ENCODE measurements at places on chromosomes 2 and 18.
A peak's percentile ranks its signal among the peaks of the same experiment; 100 is the strongest.

GRCh38 chr2:167212014-167212648, 323.9 kb downstream of the XIRP2 start:
- peak; percentile 50 for DNase-seq

GRCh38 chr2:237389831-237390230, 24.1 kb downstream of the COL6A3 start:
- DNase-seq, result no peak

GRCh38 chr2:61218817-61219170, 56.8 kb downstream of the C2orf74 start:
- no peak for DNase-seq

DNA sequence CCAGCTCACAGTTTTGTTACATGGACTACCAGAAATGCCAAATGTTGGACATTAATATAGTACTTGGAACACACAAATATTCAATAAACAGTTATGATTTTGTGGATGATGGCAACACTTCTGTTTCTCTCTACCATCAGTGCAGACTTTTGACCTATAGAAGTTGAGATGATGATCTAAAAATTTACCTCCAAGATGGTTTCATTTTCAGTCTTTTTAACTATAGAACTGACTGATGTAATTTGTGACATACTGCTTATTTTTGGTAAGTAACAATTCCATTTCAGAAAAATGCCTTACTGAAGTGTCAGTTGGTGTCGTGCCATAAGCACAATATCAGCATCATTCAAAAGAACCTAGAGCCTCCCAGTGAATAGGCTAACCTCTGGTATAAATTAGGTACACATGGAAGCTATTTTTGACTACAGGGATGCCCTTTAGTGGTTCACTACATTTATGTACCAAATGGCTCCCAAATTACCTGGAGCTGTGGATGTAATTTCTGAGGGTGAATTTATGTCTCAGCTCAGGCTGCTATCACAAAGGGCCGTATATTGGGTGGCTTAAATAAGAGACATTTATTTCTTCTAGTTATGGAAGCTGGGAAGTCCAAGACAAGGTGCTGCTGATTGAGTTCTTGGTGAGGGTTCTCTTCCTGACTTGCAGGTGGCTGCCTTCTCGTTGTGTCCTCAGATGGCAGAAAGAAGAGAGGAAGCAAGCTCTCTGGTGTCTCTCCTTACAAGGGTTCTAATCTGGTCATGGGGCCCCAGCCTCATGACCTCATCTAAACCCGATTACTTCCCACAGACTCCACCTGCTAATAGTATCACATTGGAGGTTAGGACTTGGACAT, 66.5 kb downstream of the ALPK2 start:
- no peak for DNase-seq

GRCh38 chr2:133780099-133780996, 212.1 kb upstream of the NCKAP5 start:
- DNase-seq, result peak; percentile 41

GRCh38 chr2:70199320-70199864, 8.6 kb upstream of the C2orf42 start:
- DNase-seq, result peak; percentile 40

- no peak for DNase-seq
Measured at GRCh38 chr2:200447139-200447855, 62.6 kb downstream of the KCTD18 start.

DNA sequence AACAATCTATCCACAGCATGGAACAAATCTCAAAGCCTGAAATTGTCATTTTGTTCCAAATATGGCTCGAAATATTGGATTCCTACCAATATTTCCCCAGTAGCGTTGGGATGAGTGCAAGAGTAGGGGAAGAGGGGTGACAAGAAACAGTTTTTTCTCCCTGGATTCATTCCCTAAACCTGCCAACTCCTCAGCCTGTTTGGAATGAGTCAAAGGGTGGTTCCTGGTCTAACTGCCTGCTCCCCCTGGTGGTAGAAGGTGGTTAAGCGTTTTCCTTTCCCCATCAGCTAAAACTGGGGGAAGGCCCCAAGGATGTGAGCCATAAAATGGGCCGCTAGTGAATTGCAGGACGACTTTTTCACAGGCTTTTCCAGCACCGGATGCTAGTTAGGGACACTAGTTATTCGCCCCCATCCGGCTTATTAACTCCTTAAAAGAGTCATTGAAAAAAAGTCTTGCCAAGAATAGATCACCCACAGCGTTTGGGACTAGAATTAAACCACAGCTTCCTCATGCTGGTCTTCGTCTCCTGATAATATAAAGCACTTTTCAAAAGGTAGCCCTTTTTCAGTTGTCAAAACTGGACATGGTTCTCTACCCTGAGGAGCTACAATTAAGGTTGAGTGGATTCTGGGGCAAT, 72.5 kb downstream of the DHRS9 start:
- DNase-seq, result peak; percentile 50

GRCh38 chr18:29307231-29307630, 1130.3 kb upstream of the CDH2 start:
- DNase-seq, result no peak

DNA sequence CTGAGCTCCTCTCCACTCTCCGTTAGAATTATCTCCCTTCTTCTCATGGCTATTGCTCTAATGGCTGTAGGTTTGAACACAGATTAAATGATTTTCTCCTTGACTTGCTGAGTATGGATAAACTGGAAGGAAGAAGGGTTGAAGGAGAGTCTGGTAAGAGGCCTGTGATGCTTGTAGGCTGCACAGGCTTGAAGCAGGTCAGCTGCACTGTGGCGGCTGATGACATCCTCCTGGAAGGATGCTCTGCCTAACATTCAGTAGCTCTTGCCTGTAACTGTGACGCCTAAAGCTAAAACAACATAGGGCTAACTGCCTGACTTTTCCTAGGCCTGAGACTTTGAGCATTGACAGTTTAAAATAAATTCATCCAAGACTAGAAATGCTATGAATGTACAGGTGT, 166.3 kb downstream of the MREG start:
- no peak for DNase-seq

GRCh38 chr2:238484522-238485452, 58.1 kb downstream of the ASB1 start:
- no peak for DNase-seq

DNA sequence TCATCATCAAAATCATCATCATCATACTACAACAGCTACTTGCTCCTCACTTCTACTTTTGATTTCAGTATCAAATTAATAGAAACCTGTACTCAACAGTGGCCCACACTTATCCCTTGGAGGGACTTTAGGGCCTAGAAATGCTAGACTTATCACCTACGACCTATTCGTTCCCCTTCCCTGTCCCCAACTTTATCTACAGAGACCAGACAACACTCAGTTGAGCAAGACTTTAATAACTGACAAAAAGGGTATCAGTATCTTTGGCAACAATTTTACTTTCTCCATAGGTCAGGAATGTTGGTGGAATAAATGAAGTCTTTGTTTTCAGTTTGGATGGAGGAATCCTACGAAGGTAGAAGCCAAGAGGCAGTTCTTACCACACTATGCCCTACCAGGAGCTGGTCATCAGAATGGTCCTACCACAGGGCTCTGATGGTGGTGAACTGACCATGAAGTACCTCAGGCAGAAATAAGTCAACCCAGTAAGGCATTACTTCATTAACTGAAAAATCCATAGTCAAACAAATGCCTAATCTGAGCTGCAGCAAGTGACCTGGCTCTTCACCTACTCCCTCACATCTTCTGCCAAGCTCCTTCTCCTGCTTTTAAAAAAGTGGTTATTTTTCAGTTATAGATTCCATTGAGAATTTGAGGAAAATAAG, 26.6 kb downstream of the MBD2 start:
- no peak for DNase-seq

- DNase-seq, result no peak
Measured at GRCh38 chr2:120869730-120870466, 134.2 kb downstream of the GLI2 start.

DNA sequence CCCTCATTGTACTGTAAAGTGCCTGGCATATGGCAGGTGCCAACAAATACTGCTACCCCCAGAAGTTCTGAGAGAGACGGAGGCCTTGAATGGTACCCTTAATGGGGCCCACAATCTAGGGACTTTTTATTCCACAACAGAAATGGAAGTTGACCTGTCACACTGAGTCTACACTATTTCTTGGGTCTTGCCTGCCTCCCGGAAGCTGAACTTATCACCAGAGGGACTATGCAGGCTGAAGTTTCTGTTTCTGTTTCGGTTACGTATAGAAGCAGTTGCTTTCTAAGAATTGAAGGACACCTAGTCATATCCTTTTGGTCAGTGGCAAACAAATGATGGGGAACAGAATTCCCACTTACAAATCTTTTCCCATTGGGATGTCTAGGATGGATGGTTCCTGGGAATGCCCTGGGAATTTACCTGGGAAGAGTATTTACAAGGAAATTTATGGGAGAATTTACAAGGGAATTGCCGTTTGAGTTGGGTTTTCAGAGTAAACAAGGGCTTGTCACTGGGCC, 74.2 kb downstream of the HS1BP3 start:
- peak; percentile 75 for DNase-seq

- no peak for DNase-seq
Measured at GRCh38 chr2:237306083-237306786, 107.7 kb downstream of the COL6A3 start.

GRCh38 chr2:4551691-4552474, 848.5 kb downstream of the DCDC2C start:
- no peak for DNase-seq

DNA sequence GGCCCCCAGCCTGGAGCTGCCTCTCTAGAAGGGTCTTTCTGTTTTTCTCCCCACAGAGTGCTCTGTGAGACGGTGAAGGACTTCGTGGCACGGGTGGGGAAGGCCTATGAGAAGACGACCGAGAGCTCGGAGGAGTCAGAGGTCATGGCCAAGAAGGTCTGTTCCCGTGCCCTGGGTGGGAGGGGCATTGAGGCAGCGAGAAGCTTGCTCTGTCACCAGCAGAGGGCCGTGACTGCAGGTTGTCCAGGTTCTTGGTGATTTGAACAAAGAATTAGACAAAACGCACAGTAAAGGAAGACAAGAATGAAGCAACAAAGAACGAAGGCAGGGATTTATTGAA, 93.9 kb downstream of the DGKD start:
- no peak for DNase-seq

GRCh38 chr18:48740851-48741485, 202.1 kb downstream of the CTIF start:
- no peak for DNase-seq

GRCh38 chr2:220212296-220213080, 585.1 kb downstream of the SLC4A3 start:
- no peak for DNase-seq

DNA sequence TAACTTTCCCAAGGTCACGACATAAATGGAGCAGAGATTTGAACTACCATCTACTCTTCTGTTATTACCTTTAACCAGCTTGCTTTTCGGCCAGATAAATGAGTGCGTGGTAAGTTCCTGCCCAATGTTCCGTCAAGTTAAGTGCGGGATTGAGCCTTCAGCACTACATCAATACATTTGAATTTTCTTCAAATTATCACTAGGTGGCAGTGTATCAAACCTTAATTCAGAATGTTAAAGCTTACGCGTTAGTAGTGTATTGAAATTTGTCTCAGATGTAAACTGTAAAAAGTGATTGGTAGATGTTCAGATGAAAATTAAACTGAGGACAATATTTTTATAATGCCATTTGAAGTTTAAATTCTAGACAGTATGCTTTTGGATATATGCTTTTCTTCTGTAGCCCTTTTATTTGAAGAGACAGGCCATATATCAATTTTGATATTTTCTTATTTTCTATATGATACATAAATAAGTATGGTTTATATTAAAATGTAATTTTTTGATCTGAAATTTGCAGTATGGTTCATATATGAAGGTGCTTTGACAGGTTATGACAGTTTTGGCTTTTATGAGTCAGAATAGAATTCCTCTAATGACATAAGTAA, 681.3 kb downstream of the ADCYAP1 start:
- DNase-seq, result peak; percentile 55

DNA sequence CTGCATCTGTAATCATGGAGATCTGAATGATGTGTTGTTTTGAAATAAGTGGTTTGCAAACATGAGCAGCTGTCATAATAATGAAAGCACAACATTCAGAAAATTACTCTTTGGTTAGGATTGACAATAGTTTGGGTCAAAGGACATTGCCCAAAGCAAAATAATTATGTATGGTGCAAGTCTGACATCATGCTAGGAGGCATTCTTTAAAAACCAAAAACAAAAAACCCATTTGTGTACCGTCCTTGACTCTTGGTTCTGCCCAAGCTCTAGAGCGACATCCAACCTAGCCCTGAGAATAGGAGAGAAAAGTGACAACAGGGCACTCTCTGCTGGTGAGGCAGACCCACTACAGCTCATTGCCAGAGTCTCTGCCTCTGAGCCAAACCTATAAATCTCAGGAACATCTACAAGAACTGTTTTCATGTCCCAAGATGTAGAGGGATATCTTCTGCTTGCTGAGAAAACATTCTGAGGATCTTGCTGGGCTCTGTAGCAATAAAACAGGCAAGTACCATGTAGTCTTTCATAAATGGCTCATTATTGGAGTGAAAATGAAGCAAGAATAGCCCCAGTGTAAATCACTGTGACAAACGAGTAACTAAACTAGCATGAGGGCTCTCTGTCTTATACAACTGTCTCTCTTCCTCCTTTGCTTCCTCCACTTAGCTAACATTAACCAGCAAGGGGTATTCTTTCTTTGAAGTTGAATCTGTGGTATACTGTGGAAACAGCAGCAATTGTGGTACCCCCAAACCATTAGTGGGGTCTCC, 266.8 kb upstream of the CXCR4 start:
- peak; percentile 68 for DNase-seq

All from MV-4-11 (cell line).